A549 (cell line): ENCODE measurements at places on chromosomes 16 and 17. TPM values are rescaled to one million over a fixed set of nuclear protein-coding genes. Genes with fewer than 3 reads are reported as not detected.

DNA sequence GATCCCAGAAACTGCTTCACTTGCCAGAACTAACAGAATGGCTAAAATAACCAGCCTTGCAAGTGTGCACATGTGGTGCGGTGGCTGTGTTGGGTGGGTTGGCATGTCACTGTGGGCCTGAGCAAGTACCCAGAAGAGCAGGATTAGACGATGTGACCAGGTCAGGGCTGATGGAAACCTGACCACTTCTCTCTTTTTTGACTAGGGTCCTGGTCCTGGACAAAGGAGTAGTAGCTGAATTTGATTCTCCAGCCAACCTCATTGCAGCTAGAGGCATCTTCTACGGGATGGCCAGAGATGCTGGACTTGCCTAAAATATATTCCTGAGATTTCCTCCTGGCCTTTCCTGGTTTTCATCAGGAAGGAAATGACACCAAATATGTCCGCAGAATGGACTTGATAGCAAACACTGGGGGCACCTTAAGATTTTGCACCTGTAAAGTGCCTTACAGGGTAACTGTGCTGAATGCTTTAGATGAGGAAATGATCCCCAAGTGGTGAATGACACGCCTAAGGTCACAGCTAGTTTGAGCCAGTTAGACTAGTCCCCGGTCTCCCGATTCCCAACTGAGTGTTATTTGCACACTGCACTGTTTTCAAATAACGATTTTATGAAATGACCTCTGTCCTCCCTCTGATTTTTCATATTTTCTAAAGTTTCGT, 16.7 kb downstream of the ANKRD40 start:
- DNase-seq = no peak

DNA sequence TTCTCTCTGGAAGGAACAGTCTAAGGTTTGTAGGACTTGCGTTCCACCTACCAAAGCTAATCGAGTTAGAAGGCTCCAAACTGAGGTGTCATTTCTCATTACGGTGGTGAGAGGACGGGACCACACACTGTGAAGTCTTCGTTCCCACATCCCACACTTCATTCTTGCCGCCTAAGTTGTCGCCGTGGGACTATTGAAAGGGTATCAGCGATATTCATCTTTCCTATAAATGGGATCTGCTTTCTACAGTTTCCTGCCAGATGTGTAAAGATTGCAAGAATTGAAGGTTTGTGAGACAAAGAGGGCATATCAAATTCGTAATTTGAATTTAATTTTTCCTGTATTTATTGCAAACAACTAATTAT, 608 bp upstream of the TRIM37 start:
- no peak for DNase-seq

DNA sequence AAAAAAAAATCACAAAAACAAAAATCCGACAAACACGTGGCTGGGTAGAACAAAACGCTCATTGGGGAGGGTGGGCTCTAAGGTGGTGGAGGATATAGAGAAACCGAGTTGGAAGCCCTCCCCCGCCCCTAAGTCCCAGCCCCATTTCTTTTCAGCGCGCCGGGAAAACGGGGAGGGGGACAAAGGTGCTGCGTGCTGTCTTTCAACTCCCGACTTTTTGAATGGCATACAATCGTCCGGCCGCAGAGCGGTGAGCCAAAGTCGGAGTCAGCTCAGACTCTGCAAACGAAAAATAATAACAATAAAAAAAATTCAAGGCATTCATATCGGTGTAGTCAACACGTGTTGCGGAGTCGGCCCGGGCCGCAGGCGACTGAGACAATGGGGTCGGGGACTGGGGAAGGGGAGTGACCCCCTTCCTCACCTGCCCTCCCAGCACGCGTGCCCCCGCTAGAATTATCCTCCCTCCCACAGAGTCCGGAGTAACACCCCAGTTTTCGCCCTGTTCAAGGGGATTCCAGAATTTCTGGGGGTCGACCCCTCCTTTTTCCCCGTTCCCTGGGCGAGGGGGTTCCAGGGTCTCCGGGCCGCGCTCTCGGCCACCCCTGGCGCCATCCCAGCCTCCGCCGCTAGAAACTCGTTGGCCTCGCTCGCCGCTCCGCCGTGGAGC, 1.7 kb upstream of the IGF2BP1 start:
- DNase-seq = no peak

- DNase-seq = no peak
These were observed at the start of gene CPSF4L for GRCh38 chr17:73261617-73261951. CPSF4L (minus strand) TSS chr17:73261880; CDS start chr17:73261818, 62 bp downstream.

- DNase-seq = no peak
These were observed 35.2 kb downstream of the TSC2 start for GRCh38 chr16:2082983-2083364.

GRCh38 chr16:2515180-2515851, 1.6 kb downstream of the ATP6V0C start:
- DNase-seq = no peak

DNA sequence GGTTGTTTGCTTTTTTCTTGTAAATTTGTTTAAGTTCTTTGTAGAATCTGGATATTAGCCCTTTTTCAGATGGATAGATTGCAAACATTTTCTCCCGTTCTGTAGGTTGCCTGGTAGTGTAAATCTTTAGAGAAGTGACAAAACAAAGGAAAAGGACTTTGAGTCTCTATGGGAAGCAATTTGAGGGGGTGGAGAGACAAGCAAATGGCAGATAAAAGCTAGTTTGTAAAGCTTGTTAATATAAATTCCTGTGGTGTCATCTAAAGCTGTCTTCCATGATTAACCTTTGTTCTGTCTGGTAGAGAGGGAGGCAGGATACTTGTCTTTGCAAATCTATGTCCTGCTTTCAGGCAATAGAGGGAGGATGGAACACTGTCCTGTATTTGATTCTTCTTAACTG, 40.6 kb upstream of the CACNG4 start:
- no peak for DNase-seq

GRCh38 chr16:80285104-80285503, 255.7 kb upstream of the DYNLRB2 start:
- no peak for DNase-seq

RAMP2 gene
- polyA plus RNA-seq = 0.30 to 1.0 TPM (median 0.87 TPM) in 3 replicates

KIAA0513 gene
- polyA plus RNA-seq = 1.7 to 2.3 TPM (median 1.8 TPM) in 3 replicates

GNPTG gene
- polyA plus RNA-seq = 21.9 to 24.2 TPM (median 23.4 TPM) in 3 replicates

NPIPB8 gene
- polyA plus RNA-seq = 0.30 to 1.0 TPM (median 0.74 TPM) in 3 replicates
